ENCODE measurements at places on chromosomes 4 and X.

DNA sequence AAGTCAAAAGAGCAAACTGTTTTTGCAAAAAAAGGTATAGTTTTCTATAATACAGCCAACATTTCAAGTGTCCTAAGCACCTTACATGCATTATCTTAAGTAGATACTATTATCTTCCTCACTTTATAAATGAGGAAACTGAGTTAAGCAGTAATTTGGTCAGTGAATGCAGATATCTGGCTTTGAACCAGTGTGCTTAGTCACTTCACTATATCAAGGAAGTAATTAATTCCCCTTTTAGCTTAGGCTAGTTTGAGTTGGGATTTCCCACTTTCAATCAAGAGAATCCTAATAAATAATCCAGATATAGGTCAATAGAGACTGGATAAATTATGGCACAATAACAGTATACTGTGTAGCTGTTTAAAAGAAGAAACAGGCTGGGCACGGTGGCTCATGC lies 14.8 kb downstream of the SPINK2 start:
- no peak for DNase-seq

DNA sequence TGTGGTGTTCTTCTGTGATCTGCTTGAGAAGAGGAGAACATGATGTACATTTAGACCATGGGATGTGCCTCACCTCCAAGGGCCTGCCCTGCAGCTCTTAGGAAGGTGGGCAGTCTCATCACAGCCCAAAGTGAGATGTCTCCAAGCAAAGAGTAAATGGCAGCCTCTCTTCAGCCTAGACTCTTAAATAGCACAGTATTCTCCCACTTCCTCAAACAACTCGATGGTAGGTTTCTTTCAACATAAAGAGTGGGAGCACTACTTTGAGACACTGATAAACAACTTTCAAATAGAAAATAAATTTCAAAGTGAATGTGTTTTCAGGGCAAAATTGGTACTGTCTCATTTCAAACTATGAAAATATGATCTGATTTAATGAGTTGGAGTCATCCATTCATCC lies 35.2 kb downstream of the EDNRA start:
- DNase-seq: no peak

DNA sequence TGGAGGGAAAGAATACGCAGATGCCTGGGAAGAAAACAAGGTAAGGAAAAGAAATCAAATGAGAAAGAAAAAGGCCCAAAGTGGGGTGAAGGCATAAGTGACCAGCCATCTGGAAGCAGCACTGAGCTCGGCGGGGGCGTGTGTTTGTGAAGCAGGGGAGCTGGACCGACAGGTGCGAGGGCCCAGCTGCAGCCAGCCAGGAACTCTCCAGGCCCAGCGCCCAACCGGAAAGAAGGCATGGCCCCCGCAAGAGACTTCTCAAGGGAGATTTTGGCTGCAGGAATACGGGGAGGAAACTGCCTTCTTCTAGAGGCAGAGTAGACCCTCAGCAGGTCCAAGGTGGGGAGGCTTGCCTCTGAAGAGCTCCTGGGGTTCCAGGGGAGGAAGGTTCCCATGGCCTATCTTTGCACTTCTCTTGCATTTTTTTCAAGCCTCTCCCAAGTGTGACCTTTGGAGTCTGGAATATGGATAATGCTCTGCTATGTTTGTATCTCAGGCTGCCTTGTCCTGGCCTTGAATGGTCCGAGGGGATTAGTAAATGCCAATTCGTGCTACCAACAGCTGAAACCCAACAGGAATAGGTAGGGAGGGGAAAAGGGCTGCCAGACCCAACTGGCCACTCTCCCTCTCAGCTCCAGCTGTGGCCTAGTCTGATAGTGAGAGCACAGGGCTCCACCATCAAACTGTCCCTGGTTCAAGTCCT lies 10.8 kb upstream of the CITED1 start:
- DNase-seq: peak; percentile 13

GRCh38 chr4:26157541-26157940 lies 163.3 kb upstream of the RBPJ start:
- no peak for DNase-seq

DNA sequence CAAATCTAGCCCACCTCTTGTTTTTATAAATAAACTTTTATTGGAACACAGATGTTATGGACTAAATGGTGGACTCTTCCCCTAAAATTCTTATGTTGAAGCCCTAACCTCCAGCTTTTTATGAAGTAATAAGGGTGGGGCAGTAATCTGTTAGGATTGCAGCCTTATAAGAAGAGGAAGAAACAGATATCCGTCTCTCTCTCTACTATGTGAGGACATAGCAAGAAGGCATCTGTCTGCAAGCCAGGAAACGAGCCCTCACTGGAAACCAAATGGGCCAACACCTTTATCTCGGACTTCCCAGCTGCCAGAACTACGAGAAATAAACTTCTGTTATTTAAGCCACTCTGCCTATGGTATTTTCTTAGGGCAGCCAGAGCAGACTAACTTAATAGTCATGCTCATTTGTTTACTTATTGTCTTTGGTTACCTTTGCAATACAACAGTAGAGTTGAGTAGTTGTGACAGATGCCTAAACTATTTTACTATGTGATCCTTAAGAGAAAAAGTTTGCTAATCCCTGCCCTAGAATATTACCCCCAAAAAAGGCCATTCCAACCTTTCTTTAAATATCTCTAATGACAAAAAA lies 67.4 kb downstream of the MANBA start:
- DNase-seq: no peak

DNA sequence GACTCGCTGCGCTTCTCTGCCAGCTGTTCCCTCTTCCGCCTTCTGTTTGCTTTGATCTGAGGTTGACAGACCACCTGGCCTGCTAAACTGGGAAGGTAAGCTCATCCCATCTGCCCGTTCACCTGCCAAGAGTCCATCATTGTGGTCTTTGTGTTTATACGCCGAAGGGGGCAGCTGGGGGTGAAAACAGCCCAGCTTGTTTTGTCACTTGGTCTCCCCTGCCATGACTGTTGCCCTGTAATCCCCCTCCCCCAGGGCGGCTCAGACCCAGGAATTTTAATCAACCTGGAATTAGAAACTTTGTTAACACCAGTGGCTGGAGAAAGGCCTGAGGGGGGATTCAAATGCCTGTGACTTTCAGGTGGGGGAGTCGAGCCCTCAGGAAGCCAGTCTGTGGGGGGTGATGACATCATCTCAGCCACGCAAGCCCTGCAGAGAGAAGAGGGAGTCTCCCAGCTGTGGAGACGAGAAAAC lies 333.3 kb downstream of the BCOR start:
- no peak for DNase-seq

- DNase-seq: no peak
Measured at GRCh38 chr4:11670304-11670703, 241.6 kb upstream of the HS3ST1 start.

DNA sequence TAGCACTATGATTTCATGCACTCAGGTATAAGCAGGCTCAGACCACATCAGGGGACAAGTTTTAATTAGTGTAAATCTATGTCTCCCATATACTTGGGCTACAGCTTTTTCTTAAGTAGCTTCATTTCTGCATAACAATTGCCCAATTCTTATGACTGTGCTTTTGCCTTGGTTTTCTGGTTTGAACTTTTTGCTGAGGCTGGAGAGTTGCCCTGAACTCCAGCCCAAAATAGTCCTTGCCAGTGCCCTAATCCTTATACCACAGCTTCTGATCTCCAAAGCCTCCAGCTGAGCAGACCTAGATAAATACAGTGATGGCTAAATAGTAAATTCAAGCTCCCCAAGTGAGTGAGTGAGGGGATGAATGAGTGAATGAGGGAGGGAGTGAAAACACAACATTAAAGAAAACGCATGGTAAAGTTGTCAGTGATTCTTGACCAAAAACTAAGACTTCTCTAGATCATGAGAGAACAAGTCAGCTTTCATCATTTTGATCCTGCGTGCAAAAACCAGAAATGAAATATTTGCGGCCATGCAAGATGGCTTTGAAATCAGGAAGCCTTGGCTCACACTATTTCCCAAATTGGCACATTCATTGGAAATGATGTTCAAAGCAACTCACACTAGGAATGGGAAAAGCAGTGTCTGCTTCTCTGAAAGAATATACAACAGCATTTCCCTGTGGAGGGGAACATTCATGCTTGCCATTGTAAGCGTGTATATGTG lies 437.1 kb upstream of the CTSO start:
- no peak for DNase-seq

- no peak for DNase-seq
Measured at GRCh38 chr4:36020351-36020750, 224.0 kb downstream of the ARAP2 start.

DNA sequence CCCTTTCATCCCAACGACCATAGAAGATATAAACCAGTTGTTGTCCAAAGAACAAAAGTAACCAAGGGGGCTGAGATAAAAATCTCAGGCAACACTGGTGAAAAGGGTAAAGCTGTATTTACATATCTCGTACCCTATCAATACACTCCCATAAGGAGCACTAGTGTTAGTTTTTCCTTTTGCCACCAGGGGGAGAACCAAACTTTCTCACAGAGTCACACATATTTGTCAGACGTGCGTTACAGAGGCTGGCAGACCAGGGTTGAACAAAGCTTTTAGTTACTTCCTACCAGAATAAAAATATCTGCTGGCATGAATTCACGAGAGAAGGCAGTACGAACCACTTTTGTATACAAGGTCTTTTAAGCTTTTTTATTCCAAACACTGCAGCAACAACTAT lies 88.3 kb downstream of the AMELX start:
- DNase-seq: peak; percentile 20

DNA sequence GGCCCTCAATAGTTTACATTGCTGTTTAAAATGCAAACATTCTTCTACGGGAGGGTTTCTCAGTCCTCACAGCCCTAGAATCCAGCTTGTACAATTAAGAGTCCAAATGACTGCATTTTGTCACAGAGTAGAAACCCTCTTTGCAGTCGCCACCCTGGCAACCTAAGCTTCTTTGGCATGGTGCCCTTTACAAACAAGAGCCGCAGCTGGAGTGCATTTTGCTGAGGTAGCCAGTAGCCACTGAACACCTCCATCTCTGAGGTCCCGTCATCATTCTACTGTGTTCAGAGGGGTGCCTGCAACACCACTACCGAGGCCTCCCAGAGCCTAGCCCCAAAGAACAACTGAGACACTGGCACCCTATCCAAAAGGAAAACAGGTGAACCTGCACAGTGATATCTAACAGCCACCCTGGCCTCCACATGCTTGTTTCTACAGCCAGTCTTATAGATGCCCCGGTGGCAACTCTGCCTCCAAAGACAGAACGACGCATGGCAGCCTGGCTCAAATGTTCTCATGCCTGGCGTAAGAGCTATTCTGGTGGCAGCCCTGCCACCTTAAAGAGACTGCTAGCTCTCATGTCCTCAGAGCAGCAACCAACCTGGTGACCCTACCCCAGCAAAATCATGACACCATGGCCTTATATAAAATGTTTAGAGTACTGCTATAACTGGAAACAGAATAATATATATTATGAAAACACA lies 801.9 kb downstream of the TECRL start:
- DNase-seq: no peak

- no peak for DNase-seq
Measured at GRCh38 chrX:122046226-122046625, 998.8 kb downstream of the GLUD2 start.

GRCh38 chr4:55635741-55636655 lies at the start of gene NMU:
TSS of gene NMU (minus strand) at chr4:55636298. CDS start at chr4:55636192, 106 bp downstream.
- peak; percentile 72 for DNase-seq

GRCh38 chrX:49059201-49059600 lies 402 bp downstream of the CCDC120 start:
- no peak for DNase-seq
